Stimulated activated CD4-positive, alpha-beta T cell treated with anti-CD3 and anti-CD28 coated beads, TNF-alpha, amount 100 ng/mL, for 24 hours (primary cell): ENCODE measurements at places on chromosomes 12 and 14.

DNA sequence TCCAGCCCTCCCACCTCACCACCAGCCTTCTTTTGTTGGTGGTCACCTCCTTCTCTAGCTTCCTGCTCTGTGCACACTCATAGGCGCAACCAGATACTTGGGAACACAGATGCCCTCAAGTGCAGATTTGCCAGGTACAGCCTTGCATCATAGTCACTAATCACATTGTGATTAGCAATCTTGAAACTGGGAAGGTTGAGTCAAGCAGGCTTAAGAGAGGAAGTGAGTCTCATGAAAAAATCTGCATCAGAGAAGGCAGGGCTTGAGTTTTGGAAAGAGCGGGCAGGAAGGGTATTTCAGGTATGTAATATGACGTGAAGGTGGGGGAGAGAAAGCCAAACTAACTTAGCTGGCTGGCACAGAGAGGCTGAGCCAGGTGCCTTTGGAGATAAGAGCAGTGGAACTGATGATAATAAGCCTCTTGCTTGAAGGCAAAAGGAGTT lies 2.7 kb upstream of the RABGGTA start:
- peak; percentile 43 for DNase-seq

GRCh38 chr14:96146131-96146771 lies 58.4 kb upstream of the BDKRB2 start:
- no peak for DNase-seq

- no peak for DNase-seq
Observed at GRCh38 chr12:48358937-48359513, 8.3 kb upstream of the ZNF641 start.

- DNase-seq = no peak
Observed at GRCh38 chr12:12086362-12086761, 15.6 kb downstream of the BCL2L14 start.

DNA sequence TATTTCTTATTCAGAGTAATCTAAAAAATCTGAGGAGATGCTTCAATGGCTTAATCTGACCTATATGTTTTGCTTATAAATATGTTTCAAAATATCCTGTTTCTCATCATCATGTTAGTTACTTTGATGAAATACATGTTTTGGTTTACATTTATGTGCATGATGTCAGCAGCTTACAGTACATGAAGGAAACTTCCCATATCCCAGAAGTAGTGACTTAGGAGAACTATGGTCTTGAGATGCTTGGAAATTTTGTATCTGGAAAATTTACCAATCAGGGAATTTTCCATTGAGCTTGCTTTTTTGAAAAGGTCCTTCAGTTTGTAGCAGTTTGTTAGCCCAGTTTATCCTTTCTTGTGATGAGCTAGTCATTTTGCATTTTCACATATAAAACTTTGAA lies 73.3 kb downstream of the RASSF8 start:
- DNase-seq = no peak

- no peak for DNase-seq
Observed at GRCh38 chr14:100709289-100710284, 17.1 kb upstream of the DLK1 start.

- DNase-seq = no peak
Observed at GRCh38 chr14:59482541-59483331, 1.5 kb downstream of the L3HYPDH start.

DNA sequence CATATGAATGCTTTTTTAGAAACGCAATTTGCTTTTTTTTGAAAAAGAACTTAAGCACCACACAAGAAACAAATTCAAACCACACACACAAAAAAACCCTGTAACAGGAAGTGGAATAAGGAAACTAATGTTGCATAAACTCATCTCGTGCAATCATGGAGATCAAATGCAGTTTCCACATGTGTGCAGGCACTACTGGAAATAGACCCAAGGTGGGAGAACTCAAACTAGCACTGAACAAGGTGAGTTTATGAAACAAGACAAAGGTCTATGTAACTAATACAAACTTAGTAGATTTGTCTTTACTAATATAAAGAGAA lies 17.5 kb downstream of the NIN start:
- DNase-seq = no peak

DNA sequence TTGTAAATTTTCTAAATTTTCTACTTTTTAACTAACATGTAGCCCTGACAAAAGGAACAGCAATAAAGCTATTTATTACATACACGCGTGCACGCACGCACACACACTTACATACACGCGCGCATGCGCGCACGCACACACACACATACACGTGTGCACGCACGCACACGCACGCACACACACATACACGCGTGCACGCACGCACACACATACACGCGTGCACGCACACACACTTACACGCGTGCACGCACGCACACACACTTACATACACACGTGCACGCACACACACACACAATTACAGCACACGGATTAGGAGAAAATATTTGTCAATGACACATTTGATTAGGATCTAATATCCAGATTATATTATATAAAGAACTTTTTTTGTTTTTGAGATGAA lies 27.9 kb downstream of the DHX37 start:
- DNase-seq = no peak

- no peak for DNase-seq
Observed at GRCh38 chr14:91237219-91237618, 7.3 kb downstream of the GPR68 start.

- no peak for DNase-seq
Observed at GRCh38 chr12:62917926-62918325, 17.0 kb downstream of the PPM1H start.

- DNase-seq = no peak
Observed at GRCh38 chr12:41188058-41188840, at the start of gene PDZRN4. PDZRN4 (plus strand) TSS chr12:41188320.

DNA sequence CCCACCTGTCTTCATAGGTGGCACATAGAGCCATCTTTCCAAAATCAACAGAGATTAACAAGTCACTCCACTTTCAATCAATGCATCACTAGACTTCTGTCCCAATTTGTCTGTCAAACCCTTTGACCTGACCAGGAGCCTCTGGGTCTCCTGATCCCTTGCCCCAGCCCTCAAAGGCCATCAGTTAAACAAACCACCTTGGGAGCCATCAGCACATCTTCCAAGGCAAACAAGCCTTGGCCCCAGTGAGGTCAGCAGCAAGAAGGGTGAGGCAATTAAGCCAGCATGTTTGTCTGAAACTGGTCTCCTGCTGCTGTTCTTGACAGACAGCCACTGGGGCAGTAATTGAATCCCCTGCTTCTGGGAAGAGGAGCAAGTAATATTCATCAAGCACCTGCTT lies 742.8 kb upstream of the TBX3 start:
- no peak for DNase-seq

DNA sequence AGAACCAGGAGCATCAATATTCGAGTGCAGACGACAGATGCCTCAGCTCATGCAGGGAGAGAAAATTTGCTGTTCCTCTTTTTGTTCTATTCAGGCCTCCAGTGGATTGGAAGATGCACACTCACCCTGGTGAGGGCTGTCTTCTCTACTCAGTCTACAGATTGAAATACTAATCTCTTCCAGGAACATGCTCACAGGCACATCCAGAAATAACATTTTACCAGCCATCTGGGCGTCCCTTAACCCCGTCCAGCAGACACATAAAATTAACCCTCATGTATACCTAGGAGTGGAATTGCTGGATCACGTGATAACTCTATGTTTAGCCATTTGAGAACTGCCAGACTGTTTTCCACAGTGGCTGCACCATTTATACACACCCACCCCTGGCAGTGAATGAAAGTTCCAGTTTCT lies 4.5 kb upstream of the OAS2 start:
- DNase-seq = no peak

DNA sequence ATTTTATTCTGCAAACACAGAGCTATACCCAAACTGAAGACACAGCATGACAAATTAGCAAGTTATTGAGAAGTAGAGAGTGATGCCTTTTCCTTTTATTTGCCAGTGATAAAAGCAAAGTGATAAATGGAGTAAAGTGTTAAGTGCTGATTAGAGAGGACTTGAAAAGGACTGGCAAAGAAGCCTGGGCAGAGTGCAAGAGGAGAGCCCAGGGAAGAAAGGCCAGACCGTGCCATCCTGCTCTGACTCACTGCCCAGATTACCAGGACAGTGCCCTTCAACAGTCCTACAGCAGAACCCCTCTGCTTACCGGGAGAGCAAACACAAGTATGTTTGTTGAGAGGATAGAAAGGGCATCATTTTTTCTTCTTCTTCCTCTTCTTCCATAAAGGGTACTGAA lies 106.5 kb downstream of the ETV6 start:
- no peak for DNase-seq

DNA sequence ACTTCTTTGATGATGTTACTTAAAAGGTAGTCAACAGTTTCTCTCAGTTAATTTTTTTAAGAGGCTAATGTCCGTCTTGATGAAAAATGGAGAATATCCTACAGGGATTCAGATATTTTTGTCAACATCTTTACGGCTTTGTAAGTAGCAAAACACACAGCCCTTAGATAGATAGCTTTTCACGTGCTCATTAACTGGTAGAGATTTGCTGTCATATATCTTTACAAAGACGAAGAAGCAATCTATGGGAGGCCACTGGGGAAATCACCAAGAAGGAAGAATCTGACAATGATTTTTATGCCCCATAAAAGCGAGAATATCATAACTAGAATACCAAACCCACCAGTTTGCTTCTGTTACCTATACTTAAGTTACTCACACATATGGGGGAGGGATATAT lies 121.2 kb downstream of the SLC2A13 start:
- DNase-seq = no peak

DNA sequence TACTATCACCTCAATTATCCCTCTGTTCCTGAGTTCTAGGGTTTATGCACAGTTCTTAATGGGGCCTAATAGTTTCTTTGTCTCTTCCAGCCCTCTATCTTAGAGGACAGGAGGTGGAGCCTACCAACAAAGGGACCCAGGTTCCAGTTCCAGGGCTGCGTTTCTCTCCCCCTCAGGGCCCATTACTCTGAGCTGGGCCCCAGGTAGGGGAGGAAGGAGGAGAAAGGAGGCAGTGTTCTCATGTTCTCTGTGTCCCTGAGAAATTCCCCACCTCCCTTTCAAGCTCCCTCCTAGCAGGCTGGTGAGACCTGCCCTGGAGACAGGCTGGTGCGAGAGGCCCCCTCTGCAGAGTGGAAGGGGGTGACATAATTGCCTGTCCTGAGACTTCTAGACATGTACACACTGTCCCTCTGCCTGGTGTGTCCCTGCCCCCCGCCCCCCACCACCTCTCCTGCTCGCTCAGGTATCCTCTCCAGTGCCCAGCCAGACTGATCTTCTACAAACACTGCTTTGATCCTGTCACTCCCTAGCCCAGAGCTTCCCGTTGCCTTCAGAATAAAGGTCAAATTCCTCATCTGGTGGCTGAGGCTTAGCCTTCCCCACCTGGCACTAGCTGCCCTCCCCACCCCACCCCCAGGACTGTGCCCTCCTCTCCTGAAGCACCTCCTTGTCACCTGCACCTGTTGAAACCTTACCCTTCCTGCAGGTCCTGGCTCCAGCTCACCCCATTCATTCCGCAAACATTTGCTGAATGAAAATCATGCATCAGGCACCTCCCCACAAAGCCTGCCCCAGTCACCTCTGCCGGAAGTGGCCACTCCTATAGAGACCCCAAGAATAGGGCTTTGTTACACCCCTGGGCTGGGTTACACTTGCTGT lies 21.1 kb upstream of the KRT8 start:
- DNase-seq = no peak

DNA sequence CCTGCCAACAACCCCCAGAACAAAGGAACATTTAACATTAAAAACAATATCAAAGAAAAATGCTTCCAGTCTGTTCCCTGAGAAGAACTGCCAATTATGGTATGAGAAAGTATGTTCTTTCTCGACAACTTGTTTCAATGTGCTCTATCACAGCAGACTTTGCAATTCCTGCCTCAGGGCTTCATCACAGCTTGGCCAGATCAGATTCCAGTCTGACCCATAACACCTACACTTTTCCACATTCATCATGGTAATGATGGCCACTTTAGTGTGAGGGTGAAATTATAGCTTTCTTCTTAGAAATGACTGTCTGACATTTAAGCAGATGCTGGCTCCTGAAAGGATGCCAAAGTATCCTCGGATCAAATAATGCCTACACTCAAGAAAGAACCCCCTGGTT lies 17.0 kb downstream of the NEK9 start:
- no peak for DNase-seq

DNA sequence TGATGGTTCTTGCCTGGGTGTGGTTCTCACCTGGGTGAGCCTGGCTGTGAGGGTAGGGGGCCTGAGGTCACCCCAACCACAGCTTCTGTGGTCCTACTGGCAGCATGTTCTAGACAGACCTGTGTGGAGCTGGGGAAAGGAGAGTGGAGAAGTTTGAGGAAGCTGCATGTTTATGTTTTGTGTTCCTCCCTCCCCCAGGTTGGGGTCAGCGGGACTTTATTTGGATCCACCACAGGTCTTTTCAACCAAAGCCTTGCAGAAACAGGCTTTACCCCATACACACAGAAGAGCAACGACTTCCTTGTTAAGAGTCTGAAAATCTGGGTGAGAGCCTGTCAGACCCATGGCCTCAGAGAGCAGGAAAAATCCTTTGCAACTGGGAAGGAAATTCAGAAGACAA lies 5.6 kb downstream of the CD9 start:
- DNase-seq = no peak

- DNase-seq = no peak
Observed at GRCh38 chr12:87280356-87280755, 748.8 kb downstream of the C12orf50 start.

GRCh38 chr14:85531587-85532373 lies 1.8 kb downstream of the FLRT2 start:
- DNase-seq = no peak

DNA sequence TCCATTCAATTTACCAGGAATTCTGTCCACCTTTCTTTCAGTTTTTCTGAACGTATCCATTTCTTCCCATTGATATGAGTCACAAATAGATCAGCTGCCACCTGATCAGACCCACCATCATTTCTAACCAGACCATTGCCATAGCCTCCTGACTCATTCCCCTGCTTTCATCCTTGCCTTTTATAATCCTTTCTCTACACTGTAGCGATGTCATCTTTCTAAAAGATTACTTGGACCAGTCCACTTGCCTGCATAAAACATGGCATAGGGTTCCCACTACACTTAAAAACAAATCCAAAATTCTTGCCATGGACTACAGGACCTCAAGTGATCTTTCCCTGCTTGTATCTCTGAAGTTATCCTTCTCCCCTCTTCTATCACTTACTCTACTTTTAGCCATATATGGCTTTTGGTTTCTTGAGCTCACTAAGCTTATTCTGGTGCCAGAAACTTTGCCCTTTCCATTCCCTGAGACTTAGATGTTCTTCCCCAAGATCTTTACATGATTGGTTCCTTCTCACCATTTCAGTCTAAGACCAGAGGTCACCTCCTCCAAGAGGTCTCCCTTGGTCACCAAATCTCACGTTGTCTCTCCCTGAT lies 149.5 kb upstream of the KRR1 start:
- DNase-seq = no peak
